ENCODE measurements at places on chromosomes 2 and 18.

DNA sequence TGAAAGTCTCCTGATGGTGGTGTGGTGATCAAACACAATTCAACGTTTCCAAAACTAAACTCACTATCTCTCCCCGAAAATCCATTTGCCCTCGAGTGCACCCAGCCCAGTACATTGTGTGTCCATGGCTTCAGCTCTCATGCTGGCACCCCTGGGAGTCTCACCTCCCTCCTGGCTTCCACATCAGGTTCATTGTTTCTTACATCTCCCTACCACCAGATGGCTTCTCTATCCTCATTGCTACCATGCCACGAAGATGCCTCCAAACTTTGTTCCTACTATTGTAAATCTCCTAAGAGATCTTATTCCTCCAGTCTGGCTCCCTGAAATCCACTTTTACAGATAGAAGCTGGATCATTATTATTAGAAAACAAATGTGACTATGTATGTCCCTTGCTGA, 197.0 kb downstream of the MYT1L start:
- no peak for DNase-seq

- DNase-seq = no peak
Measured at GRCh38 chr18:2409906-2410305, 161.4 kb downstream of the METTL4 start.

DNA sequence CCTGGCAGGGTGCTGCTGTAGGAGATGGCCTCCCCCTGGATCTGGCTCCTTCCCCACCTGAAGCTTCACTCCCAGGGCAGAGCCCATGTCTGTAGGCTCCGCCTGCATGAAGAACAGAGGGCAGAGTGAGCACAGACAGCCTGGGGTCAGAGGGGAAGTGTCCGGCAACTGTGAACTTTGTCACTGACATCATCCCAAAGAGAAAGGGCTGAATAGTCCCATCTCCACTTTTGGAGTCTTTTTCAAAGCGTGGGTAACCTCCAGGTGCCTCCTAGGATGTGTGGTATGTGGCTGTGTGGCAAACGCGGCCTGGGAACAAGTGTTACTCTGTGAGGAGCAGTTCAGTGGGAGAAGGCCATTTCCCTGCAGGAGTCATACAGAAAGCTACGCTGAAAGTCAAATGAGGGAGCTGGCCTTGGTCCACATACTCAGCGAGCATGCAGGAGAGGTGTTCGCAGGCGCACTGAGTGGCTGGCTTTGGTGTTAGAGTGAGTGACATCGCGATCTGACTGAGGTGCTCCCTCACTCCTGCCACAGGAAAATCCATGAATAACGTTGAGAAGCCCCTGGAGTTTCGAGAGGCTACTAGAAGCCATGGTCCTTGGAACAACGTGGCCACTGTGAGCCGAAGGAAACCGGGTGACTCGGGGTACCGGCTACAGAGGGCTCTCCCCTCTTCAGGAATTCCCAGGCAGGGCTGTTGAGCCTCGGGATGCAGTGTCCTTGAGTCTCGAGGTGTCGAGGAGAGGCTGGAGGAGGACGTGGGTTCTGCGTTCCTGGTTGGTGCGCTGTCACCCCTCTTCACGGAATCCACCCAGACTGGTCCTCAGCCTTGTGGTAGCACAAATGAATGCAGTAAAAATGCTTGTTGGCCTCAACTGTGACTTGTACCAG, 54.7 kb downstream of the CABLES1 start:
- DNase-seq = no peak

DNA sequence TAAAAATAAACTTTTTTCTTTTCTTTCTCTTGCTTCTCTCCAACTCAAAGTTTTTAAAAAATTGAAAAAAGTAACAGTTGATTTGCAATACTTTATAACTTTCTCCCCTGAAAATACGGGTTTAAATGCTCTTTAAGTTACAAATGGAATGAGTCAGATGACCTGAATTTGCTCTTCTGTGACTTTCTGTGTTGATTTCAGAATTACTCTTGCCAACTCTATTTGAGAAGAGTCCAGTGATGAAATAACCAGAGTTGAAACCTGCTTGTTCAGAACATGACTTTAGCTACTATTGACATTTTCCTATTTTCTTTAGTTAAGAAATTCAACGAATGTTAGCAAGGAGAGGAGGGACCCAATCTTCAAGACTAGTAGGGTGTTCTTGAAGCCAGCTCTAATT, 146.1 kb upstream of the ZSWIM2 start:
- no peak for DNase-seq

GRCh38 chr2:239215136-239215925, 185.5 kb downstream of the HDAC4 start:
- DNase-seq = no peak

GRCh38 chr2:222330910-222331309, 32.1 kb upstream of the PAX3 start:
- DNase-seq = no peak

GRCh38 chr2:100060875-100061274, 81.5 kb downstream of the AFF3 start:
- no peak for DNase-seq

- DNase-seq = peak; percentile 53
Measured at GRCh38 chr2:121897335-121897970, 142.0 kb downstream of the TSN start.

DNA sequence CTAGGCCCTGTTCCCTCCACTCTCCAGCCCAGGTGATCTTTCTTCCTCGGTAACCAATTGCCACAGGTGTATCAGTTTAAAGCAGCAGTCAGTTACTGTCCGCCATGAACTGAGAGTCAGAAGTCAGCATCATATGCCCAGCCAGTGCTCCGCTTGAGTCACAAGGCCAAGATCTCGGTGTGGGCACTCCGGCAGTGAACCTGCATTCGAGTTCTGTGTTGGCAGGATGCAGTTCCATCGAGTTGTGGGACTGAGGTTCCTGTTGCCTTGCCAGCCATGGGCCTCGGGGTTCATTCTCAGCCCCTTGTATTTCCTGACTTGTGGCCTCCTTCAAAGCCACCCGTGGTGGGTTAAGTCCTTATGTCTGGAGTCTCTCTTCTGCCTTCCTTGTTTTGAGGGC, 3.1 kb upstream of the TMEM185B start:
- DNase-seq = no peak

GRCh38 chr2:221981912-221982470, 316.8 kb downstream of the PAX3 start:
- no peak for DNase-seq

- DNase-seq = no peak
Measured at GRCh38 chr18:35619464-35619863, 37.9 kb downstream of the GALNT1 start.

- no peak for DNase-seq
Measured at GRCh38 chr2:227570615-227571014, 28.1 kb upstream of the SCYGR2 start.

DNA sequence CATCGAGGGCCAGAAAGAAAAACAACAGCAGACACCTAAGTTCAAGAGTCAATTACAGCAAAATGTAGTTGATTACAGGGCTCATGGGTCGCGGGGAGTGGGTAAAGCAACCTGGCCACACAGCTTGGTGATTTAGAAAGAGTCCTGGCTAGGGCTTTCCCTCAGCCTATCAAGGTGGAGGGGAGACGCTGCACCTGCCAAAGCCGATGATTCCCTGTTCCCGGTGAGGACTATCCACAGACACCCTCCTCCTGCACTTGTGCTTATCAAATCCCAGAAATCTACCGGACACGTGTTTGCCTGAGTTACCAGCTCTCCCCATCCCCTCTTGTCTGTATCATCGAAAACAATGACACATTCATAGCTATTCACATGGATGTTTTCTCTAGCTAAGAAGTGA, 7.0 kb upstream of the SOX11 start:
- DNase-seq = no peak

DNA sequence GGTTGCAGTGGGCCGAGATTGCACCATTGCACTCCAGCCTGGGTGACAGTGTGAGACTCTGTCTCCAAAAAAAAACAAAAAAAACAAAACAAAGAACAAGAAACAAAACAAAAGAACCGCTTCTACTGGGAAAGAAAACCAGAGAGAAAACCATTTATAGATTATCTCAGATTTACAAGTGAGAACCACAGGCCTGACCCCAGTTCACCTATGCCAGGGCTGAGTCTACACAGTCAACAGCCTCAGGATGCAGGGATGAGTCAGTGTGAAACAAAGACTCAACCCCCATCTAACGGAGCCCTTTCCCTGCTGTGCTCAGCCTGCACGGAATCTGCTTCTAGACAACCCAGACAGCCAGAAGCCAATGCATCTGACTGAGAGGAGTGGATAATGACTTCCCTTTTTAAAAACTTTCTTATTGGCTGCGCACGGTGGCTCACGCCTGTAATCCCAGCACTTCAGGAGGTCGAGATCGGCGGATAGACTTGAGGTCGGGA, 25.5 kb upstream of the YWHAQ start:
- no peak for DNase-seq

- DNase-seq = no peak
Measured at GRCh38 chr18:62399781-62400308, 74.7 kb downstream of the TNFRSF11A start.

- DNase-seq = no peak
Measured at GRCh38 chr18:31970617-31971016, 27.7 kb upstream of the TRAPPC8 start.

- no peak for DNase-seq
Measured at GRCh38 chr18:6434481-6434880, 19.8 kb upstream of the L3MBTL4 start.

DNA sequence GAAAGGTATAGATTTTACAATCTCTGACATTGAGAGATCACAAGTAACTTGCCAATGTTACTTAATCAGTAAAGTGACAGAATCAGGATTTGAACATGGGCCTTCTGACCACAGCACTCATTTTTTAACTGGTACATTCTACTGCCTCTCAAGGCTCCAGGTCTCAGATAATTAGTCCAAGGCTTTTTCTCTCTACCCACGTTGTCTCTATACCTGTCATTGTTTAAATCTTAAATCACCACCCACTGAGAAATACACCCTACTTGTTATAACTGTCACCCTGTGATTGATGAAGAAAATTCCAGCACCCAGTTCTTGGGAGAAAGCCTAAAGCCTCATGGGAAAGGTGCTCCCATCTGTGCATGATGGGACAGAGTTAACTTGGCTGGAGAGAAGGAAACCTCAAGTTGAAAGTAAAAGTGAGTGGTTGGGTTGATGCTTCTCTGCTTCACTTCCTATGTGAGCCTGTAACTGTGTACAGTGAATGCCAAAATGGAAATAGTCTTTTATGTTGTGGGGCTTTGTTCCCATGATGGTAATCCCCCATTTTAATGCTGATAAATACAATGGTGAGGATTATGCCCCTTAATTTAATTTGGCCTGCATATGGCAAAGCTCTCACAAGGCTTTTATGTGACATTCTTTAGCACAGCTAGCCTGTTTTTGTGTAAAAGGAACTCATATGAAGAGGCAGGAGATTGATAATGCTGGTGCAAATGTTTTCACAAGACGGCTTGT, 190.1 kb upstream of the SP5 start:
- no peak for DNase-seq

DNA sequence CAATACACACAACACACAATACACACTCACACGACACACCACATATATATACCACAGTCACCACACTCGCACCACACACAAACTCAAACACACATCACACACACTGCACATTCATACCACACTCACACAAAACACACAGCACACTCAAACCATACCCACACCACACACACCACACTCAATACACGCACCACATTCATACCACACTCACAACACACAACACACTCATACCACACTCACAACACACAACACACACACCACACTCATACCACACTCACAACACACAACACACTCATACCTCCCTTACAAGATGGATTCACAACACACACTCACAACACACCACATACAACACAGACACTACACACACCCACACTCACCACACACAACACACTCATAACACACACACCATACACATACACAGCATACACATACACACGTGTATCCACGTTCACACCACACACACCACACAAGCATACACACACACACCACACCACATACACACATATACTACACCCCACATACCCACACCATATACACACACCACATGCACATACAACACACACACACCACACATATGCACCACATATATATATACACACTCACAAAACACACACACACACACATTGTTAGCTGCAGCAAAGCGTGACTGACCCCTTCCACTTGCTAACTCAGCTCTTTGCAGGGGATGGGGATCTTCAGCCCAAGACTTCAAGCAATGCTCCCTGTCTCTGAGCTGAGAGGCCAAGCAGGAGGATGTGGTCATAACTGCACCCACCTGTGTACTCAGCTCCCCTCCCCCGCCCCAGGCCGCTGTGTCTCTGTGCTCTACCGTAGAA, 59.0 kb downstream of the SDC1 start:
- DNase-seq = no peak

GRCh38 chr2:8232871-8233270, 449.0 kb upstream of the ID2 start:
- DNase-seq = no peak

DNA sequence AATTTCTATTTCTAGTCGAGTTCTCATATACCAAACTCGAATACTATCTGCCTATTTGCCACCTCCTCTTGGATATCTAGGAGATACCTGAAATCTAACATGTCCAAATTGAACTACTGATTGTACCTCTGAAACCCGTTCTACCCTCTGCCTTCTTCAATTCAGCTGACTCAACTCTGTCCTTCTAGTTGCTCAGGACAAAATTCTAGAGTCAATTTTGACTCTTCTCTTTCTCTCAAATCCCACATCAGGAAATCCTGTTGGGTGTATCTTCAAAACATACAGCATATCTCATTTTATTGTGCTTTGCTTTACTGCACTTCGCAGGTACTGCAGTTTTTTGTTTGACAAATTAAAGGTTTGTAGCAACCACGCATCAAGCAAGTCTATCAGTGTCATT, 137.8 kb downstream of the ZAP70 start:
- no peak for DNase-seq

DNA sequence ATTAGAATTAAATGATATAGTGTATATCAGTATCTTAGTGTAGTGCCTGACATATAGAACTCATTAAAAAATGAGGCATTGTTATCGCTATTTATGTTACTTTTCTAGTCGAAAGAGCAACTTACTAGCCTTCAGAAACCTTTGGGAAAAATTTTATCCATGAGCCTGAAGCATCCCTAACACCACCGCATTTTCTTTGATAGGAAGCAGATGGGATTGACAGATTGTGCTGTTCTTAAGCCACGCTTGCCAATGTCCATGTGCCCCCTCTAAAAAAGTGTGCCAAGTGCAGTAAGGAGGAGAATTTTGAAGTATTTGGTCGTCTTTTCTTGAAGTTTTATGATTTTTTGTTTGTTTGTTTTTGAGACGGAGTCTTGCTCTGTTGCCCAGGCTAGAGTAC, 29.1 kb downstream of the PPM1B start:
- no peak for DNase-seq

- peak; percentile 64 for DNase-seq
Measured at GRCh38 chr18:9612215-9612830, 2.0 kb downstream of the PPP4R1 start.

DNA sequence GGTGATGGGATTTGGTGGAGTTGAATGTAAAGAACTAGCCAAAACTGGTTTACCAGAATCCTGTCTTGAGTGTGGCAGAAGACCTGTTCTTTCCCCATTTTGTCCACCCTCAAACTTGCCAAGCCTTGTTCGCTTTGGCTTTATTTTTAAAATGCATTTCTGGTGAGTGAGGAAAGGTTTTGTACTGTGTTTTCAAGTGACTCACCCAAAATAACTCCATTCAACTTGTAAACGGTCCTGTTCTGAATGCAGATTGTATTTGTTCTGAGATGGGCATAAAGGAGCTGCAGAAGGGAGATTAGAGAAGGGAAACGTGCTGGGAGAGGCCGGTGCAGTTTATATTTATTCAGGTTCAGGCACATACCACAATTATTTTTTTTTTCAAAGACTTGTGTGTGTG, 5.3 kb upstream of the ITPRID2 start:
- no peak for DNase-seq
